ENCODE measurements at places on chromosomes 3 and 15. TPM values are rescaled to one million over a fixed set of nuclear protein-coding genes. Genes with fewer than 3 reads are reported as not detected.
A peak's percentile ranks its signal among the peaks of the same experiment; 100 is the strongest.

DNA sequence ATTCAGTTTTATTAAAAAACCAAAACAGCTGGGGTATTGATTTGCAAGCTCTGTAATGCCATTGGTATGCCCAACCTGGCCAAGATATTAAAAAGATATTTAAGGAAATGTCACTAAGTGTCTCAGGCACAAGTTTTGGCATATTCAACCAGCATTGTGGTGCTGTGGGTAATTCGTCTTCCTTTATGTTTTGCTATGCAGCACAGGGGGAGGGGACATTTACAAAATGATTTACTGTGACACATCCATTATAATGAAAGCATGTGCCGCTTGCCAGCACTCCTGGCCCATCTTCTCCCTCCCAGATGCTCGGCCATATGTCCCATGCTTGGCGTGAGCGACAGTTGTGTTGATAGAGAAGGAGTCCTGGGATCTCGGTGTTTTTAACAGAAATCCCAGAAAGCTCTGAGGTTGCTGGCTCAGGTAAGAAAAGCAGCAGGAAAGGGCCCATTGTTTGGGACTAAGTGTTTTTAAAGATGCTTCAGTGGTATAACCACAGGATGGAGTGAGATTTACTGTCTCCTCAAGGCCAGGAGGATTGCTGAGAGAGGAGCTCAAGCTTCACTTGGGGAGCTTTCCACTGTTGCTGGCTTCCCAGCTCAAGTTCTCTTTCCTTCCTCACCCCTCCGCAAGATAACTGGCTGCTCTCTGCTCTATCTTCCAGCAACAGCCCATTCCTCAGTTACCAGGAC, 158.2 kb upstream of the TSC22D2 start:
- DNase-seq = no peak

DNA sequence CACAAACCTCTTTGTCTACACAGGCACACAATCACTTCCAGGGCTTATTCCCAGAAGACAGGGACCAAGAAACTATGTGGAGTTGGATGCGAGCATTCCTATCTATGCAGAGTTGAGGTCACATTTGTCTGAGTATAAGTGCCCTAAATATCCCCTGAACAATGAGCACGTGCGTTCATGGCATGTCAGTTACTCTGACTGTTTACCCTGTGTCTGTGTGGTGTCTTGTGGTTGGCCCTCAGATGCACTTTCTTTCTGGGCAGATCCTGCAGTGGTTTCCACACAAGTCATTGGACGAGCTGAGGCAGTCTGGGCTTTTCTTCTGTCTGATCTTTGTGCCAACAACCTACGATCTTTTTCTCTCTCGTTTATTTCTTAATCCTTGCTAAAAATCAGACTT, 134.5 kb downstream of the FBN1 start:
- DNase-seq = no peak

Gene MYLK
- total RNA-seq = not detected

- no peak for DNase-seq
These were observed 167.2 kb upstream of the SLC2A2 start for GRCh38 chr3:171193693-171194092.

DNA sequence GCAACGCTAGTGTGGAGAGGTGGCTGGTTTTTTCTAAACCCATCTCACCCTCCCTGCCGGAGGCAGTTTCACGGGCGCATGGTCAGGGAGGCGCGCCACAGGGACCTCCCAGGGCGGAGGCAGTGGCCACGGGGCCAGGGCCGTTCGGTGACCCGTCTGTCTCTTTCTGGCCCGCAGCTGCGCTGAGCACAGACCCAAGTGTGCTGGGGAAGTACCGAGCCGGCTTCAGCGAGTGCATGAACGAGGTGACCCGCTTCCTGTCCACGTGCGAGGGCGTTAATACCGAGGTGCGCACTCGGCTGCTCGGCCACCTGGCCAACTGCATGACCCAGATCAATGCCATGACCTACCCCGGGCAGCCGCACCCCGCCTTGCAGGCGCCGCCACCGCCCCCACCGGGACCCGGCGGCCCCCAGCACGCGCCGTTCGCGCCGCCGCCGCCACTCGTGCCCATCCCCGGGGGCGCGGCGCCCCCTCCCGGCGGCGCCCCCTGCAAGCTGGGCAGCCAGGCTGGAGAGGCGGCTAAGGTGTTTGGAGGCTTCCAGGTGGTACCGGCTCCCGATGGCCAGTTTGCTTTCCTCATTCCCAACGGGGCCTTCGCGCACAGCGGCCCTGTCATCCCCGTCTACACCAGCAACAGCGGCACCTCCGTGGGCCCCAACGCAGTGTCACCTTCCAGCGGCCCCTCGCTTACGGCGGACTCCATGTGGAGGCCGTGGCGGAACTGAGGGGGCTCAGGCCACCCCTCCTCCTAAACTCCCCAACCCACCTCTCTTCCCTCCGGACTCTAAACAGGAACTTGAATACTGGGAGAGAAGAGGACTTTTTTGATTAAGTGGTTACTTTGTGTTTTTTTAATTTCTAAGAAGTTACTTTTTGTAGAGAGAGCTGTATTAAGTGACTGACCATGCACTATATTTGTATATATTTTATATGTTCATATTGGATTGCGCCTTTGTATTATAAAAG, 1.8 kb downstream of the HES1 start:
- no peak for DNase-seq

DNA sequence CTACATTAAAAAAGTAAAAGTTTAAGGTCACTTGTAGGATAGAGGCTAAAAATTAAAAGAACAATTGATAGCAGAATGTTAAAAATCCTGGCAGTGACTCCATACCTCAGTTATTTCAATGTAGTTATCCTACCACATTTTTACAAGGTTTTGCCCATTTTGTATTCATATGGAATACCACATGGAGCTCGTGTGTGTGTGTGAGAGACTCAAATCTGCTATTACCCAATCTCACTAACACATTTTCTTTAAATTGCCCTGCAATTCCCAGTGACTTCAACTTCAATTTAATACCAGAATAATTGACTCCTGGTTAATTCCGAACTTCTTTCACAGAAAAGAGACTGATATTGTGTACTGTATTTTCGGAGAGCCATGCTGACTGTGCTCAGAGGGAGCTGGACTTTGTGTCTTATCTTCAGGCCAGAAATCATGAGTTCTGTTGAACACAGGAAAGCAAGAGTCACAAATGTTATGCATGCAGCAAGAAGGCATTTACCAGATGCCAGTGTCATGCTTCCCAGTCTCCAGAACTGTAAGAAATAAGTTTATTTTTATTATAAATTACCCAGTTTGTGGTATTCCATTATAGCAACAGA, 529.0 kb upstream of the NECTIN3 start:
- DNase-seq = no peak

Gene P2RY14
- not detected for total RNA-seq

Gene MAPKAPK3
- total RNA-seq = 31.6 TPM

DNA sequence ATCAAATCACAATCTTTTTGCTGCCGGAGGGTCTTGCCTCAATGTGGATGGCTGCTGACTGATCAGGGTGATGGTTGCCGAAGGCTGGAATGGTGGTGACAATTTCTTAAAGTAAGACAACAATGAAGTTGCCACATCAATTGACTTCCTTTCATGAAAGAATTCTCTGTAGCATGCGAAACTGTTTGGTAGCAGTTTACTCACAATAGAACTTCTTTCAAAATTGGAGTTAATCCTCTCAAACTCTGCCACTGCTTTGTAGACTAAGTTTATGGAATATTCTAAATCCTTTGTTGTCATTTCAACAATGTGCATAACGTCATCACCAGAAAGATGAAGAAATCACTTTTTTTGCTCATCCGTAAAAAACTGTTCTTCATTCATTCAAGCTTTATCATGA, 65.8 kb downstream of the B3GNT5 start:
- DNase-seq = no peak

GRCh38 chr3:120637851-120638559, 41.9 kb downstream of the NDUFB4 start:
- no peak for DNase-seq

Gene GOLGA6B
- not detected for total RNA-seq

GRCh38 chr15:92681141-92681631, 25.6 kb upstream of the FAM174B start:
- DNase-seq = no peak

DNA sequence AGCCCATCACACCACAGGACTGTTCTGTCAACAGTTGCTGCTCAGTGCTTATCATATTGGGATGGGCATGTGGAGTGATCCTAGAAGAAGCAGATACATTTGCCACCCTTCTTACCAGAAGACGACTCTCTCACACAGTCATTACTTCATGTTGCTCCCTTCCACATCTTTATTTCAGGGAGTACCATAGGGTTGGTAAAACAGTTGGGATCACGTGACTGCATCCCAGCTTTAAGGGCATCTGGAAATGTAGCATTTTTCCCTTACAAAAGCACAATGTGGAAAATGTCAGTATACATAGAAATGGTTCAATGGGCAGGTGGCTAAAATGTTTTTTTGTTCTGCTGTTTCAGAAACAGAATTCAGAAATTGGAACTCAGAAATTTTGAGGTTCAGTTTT, 791.0 kb downstream of the OTOL1 start:
- no peak for DNase-seq

GRCh38 chr15:60631620-60632019, 152.7 kb upstream of the ICE2 start:
- DNase-seq = no peak

DNA sequence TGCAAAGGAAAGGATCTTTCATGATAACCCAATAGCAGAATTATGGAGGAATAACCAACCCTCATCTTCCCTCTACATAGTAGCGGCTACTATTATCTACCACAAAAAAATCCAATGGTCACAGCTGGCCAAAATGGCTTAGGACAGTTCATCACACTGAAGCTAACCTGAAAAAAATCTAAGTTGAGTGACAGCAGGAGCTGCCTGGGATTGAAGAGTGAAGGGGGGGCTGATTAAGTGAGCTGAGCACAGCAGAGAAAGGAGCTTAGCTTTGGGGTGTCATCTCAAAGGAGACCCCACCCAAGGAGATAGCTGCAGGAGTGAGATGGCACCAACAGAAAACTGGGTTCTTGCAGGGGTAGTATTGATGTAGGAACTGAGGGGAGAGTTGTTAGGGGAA, 33.6 kb downstream of the CCNL1 start:
- no peak for DNase-seq

- no peak for DNase-seq
These were observed 46.5 kb downstream of the ADPGK start for GRCh38 chr15:72737061-72737460.

- DNase-seq = no peak
These were observed 4.6 kb downstream of the SHOX2 start for GRCh38 chr3:158101335-158102241.

DNA sequence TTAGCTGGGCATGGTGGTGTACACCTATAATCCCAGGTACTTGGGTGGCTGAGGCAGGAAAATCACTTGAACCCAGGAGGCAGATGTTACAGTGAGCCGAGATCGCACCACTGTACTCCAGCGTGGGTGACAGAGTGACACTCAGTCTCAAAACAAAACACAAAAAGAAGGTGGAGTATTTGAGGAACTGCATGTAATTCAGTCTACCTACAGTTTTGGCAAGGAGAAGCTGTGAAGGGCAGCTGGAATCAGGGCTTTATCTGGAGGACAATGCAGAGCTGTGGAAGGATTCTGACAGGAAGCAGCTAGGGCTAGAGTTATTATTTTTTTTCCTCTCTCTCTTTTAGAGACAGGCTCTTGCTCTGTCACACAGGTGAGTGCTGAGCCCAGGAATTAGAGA, 6.8 kb downstream of the H1-8 start:
- DNase-seq = no peak

Gene CNOT10
- total RNA-seq = 33.0 TPM

- no peak for DNase-seq
These were observed 43.6 kb downstream of the PDIA5 start for GRCh38 chr3:123110282-123110975.

GRCh38 chr3:141707741-141708203, 30.3 kb upstream of the RNF7 start:
- no peak for DNase-seq

DNA sequence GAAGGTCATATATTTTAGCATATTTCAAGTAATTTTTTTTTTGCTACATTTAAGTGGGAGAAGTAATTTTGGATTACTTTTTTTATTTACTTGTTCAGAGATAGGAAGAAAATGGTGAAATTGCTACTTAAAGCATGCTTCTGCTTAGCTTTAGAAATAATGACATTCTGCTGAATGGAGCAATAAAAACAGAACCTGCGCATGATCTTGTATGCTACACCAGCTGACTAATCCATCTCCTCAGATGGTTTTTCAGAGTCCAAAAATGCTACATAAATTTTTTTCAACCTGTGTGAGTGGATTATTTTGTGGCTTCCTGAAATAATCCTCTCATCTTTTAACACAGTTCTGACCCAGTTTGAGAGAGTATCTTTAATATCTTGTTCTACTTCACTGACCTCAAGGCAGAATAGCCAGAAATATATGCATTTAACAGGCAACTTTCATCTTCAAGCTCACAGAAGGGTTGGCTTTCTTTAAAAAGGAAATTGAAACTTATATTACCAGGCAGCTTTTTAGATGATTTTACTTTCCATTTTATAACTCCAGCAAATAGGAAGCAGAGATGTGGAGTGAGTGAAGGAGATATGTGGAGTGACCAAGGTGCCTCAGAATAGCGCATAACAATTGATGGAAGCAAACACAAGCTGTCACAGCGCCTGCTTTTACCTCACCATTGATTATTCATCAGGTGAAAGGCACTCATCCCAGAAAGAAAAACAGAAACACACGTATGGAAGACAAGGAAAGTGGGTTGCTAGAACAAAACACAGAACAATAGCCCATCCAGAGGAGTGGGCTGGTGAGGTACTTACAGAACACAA, 136.6 kb downstream of the TGFBR2 start:
- no peak for DNase-seq

Gene ACSBG1
- total RNA-seq = not detected

Gene TFDP2
- 35.0 TPM for total RNA-seq

Gene ESYT3
- 2.6 TPM for total RNA-seq

- no peak for DNase-seq
These were observed 282.1 kb downstream of the RPLP1 start for GRCh38 chr15:69734699-69735098.

GRCh38 chr15:44394062-44394461, 33.4 kb upstream of the CTDSPL2 start:
- no peak for DNase-seq

DNA sequence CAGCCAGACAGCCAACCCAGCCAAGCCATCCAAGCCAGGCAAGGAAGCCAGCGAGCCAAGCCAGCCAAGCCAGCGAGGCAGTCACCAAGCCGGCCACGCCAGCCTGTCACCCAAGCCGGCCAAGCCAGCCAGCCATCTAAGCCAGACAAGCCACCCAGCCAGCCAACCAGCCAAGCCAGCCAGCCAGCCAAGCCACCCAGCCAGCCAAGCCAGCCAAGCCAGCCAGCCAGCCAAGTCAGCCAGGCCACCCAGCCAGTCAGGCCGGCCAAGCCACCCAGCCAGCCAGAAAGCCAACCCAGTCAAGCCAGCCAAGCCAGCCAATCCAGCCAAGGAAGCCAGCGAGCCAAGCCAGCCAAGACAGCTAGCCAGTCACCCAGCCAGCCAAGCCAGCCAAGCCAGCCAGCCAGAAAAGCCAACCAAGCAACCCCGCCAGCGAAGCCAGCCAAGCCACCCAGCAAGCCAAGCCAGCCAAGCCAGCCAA, 201.2 kb downstream of the GOLGA6L6 start:
- DNase-seq = no peak

GRCh38 chr3:142447301-142447851, 461 bp downstream of the XRN1 start:
- DNase-seq = peak; percentile 5
